ENCODE measurements at places on chromosomes 1 and 21. TPM values are rescaled to one million over a fixed set of nuclear protein-coding genes. Genes with fewer than 3 reads are reported as not detected.

GRCh38 chr1:230976825-230977747 is 1.6 kb downstream of the TTC13 start:
- H3K4me1 ChIP-seq, result peaks cover 54% of the 10 kb centered on the region
- H3K27ac ChIP-seq, result peak overlapping the region; percentile 88
- H3K27me3 ChIP-seq, result no peaks in the 10 kb centered on the region

Gene SERPINC1
- not detected for total RNA-seq

DNA sequence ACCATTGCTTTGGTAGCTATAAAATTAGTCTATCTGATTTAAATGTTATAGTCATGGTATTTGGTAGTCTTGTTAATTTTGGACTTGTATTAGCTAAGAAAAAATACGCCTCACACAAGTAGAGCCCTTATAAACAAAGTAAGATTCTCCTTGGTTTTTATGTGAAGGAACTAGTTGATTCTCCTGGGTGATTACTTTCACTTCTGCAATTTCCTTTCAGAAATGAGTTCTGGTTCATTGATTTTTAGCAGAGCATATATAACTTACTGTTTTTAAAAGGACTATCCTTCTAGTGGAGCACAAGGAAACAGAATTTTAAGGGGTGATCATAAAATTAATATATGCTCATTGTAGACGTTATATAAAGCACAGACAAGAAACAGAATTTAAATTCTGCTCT is 120.1 kb downstream of the BACH1 start:
- H3K27me3 ChIP-seq, result no peaks in the 10 kb centered on the region
- no peak for DNase-seq
- H3K4me1 ChIP-seq, result no peaks in the 10 kb centered on the region
- no peaks in the 10 kb centered on the region for H3K36me3 ChIP-seq
- no peak overlapping the region for H3K27ac ChIP-seq

- H3K36me3 ChIP-seq, result no peaks in the 10 kb centered on the region
- H3K27ac ChIP-seq, result no peak overlapping the region
- DNase-seq, result no peak
- H3K27me3 ChIP-seq, result peaks cover 3% of the 10 kb centered on the region
These were observed 67.1 kb downstream of the DDR2 start for GRCh38 chr1:162699366-162699765.

GRCh38 chr1:46612937-46613660 is 3.5 kb downstream of the MOB3C start:
- H3K27ac ChIP-seq, result no peak overlapping the region
- no peaks in the 10 kb centered on the region for H3K27me3 ChIP-seq
- peaks cover 53% of the 10 kb centered on the region for H3K4me1 ChIP-seq

DNA sequence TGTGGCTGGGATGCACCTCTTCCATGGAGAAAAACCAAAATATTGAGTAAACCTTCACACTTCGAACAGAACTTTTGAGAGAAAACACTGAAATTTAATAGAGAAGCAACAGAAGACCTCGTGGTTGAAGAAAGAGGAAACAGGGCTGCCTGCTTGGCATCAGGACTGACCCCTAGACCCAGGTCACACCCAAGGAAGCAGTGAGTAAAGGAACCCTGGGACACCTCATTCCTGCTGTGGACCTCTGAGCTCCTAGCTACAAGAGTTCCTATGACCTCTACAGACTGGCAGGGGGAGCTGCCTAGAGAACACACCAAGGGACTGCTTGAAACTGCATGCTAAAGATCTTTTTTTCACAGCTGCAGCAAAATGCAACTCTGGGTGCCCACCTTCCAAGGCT is 67.8 kb downstream of the FASLG start:
- H3K4me3 ChIP-seq, result no peak overlapping the region
- peaks cover 5% of the 10 kb centered on the region for H3K36me3 ChIP-seq
- H3K27me3 ChIP-seq, result peaks cover 7% of the 10 kb centered on the region
- no peak for DNase-seq

DNA sequence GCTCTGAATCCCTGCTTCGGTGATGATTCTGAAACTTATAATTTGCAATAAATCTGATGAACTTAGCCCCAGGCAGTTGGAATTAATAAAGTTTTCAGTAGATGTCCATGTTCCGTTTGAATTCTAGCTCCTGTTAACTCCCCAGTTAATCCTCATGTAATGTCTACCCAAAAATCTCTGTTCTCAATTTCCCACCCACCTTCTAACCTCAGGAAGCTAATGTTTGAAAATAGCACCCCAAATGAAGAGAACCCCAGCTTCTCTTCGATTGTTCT is 3.6 kb downstream of the MYOG start:
- H3K27ac ChIP-seq, result no peak overlapping the region
- H3K36me3 ChIP-seq, result no peaks in the 10 kb centered on the region
- H3K4me3 ChIP-seq, result no peak overlapping the region
- DNase-seq, result no peak

- DNase-seq, result no peak
- H3K36me3 ChIP-seq, result peaks cover 3% of the 10 kb centered on the region
- H3K27ac ChIP-seq, result no peak overlapping the region
- H3K4me1 ChIP-seq, result peaks cover 3% of the 10 kb centered on the region
- no peak overlapping the region for H3K4me3 ChIP-seq
These were observed 139.3 kb downstream of the TIAM1 start for GRCh38 chr21:31204801-31205200.

DNA sequence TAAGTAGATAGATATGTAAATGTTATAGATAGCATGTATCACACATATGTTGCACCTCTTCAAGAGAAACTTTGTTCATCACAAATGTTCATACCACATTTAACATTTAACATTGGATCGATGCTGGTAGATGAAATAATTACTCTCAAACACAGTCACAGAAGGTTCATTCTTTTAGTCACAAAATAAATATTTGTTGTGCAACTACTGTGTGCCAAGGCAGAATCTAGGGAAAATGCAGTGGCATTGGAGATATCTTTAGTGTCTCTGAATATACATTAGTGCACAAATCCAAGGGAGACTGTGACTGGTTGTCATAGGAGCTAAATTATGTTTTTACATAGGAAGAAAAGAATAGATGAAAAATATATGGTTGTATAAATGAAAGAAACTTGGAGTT is 535.7 kb downstream of the BRINP3 start:
- no peak for DNase-seq
- no peaks in the 10 kb centered on the region for H3K36me3 ChIP-seq
- no peaks in the 10 kb centered on the region for H3K27me3 ChIP-seq

DNA sequence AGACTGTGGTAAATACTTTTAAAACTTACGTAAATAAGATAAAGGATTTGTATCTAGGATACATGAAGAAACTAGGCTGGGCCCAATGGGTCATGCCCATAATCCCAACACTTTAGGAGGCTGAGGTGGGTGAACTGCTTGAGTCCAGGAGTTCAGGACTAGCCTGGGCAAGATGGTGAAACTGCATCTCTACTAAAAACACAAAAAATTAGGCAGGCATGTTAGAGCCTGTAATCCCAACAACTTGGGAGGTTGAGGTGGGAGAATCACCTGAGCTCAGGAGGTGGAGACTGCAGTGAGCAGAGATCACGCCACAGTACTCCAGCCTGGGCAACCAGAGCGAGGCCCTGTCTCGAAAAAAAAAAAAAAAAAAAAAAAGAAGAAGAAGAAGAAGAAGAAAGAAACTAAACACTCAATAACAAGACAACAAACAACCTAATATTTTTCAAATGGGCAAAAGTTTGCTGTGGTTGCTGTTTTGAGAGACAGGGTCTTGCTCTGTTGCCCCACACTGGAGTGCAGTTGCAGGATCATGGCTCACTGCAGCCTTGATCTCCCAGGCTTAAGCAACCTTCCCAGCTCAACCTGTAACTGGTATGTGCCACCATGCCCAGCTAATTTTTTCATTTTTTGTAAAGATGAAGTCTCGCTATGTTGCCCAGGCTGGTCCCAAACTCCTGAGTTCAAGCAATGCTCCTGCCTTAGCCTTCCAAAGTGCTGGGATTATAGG is 78.3 kb downstream of the EIF4G3 start:
- peaks cover 9% of the 10 kb centered on the region for H3K4me1 ChIP-seq
- no peak overlapping the region for H3K27ac ChIP-seq
- H3K27me3 ChIP-seq, result no peaks in the 10 kb centered on the region
- H3K4me3 ChIP-seq, result no peak overlapping the region

DNA sequence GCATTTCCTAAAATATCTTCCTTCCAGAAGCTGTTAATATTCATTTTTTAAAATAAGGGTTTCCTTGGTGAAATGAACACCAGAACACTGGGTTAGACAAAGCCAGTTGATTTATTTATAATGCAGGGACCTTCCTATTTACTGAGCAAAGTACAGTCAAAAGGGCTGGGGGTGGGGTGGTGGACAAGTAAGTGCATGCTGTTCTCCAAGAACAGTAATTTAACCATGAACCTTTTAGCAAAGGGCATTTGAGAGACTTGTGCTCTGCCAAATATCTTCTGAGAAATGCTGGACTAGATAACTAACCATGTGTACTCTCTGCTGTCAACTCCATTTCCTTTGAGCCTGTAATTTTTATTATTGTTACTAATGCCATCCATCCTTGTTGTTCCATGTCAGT is 100.2 kb downstream of the OMA1 start:
- no peak overlapping the region for H3K27ac ChIP-seq
- no peaks in the 10 kb centered on the region for H3K4me1 ChIP-seq
- no peak for DNase-seq
- H3K27me3 ChIP-seq, result no peaks in the 10 kb centered on the region
- H3K36me3 ChIP-seq, result no peaks in the 10 kb centered on the region
- no peak overlapping the region for H3K4me3 ChIP-seq

- peak within 1 kb of the TSS; percentile 83 for H3K27ac ChIP-seq
- H3K4me3 ChIP-seq, result peak within 1 kb of the TSS; percentile 78
- peak; percentile 55 for DNase-seq
- peaks cover 13% of the 10 kb centered on the region for H3K36me3 ChIP-seq
These were observed at the start of gene CAPN2 for GRCh38 chr1:223712194-223712849. TSS of gene CAPN2 (plus strand) at chr1:223712539. CDS start at chr1:223712641, 102 bp downstream.

DNA sequence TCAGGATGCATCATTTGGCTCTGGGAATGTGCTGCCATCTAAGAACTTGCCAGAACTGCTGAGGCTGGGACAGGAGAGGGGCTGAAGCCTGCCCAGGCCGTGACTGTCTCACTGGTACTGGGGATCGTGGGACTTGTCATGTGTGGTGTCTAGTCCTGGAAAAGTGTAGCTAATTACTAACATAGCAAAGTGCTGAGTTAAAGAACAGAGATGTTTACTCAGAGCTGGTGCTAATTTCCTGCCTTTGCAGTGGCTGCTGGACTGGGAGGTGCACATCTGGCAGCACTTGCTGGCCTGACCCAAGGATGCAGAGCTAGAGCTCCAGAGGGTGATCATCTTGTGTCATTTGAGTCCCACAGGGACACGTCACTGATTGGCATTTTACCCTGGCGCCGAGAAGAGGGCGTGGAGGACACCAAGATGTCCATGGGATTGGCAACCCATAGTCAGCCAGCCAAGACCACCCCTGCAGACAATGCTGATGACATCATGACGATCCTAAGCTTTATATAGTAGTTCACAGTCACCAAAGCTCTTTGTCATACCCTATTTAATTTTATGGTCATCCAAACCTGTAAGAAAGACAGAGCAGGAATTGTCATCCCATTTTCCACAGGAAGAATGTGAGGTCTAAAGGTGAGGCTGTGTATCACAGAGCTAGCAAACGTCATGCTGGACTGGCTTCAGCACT is 110.1 kb upstream of the SLC44A3 start:
- peaks cover 2% of the 10 kb centered on the region for H3K4me1 ChIP-seq
- DNase-seq, result no peak
- H3K27me3 ChIP-seq, result peaks cover 9% of the 10 kb centered on the region
- H3K27ac ChIP-seq, result no peak overlapping the region

Measured in activated T-helper 2 cell treated with anti-CD3 and anti-CD28 coated beads, Interferon-gamma antibody, Interleukin-2, Interleukin-4, amounts not matched to agents 10 μg/mL and 5 μg/mL and 100 μg/mL, durations not matched to agents 14 hours and 24 hours and 36 hours (primary cell).